Stimulated activated CD8-positive, alpha-beta memory T cell treated with anti-CD3 and anti-CD28 coated beads, Interleukin-15, amount 100 ng/mL, for 4 hours (primary cell): ENCODE measurements at places on chromosomes 2 and 18.

GRCh38 chr2:134195341-134195740 lies 58.5 kb upstream of the MGAT5 start:
- no peak for DNase-seq

DNA sequence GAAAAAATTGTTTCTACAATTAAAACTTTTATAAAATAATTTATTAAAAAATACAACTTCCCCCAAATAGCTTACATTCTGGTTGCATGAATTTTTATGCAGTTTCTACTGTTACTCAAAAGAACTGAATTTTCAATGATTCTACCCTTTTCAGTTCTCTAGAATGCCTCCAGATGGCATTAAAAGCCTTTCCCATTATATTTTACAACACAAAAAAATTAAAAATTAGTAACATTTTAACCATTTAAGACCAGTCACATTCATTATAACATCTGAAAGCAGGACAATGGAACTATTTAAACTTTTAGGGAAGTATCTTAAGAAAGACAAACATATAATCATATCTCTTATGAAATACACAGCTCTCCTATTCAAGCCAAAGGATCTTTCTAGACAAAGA lies 236.0 kb upstream of the REV1 start:
- no peak for DNase-seq

- DNase-seq, result no peak
Measured at GRCh38 chr2:224816816-224817215, 100.7 kb upstream of the CCDC195 start.

- no peak for DNase-seq
Measured at GRCh38 chr2:30772021-30772705, 35.1 kb downstream of the CAPN13 start.

GRCh38 chr2:58991357-58991756 lies 750.2 kb upstream of the FANCL start:
- no peak for DNase-seq

DNA sequence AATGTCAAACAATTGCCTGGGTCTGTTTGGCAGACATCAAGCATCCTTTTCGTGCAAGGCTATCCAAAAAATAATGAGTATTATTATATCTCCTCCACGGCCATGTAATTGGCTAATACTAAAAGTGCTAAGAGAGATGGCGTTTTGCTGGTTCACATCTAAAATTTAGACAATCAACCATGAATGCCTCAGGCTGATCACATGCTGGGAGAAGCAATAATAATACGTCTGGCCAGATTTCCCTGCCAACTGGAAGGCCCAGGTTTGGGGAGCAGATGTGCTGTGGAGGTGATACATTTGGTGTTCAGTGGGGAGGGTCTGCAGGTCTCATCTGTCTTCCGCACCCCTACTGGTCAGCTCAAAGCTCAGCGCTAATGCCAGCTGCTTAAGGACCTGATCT lies 60.3 kb upstream of the CREB1 start:
- DNase-seq, result no peak

- no peak for DNase-seq
Measured at GRCh38 chr18:26662996-26663395, 114.6 kb upstream of the KCTD1 start.

DNA sequence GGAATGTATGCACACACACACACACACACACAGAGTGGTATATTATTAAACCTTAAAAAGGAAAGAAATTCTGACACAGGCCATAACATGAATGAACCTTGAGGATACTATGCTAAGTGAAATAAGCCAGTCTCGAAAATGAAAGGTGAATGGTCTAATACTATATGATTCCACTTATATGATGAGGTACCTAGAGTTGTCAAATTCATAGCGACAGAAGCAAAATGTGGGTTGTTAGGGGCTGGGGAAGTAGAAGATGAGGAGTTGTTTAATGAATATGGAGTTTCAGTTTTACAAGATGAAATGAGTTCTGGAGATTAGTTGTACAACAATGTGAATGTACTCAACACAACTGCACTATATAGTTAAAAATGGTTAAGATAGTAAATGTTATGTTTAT lies 118.1 kb downstream of the ABCA12 start:
- no peak for DNase-seq

DNA sequence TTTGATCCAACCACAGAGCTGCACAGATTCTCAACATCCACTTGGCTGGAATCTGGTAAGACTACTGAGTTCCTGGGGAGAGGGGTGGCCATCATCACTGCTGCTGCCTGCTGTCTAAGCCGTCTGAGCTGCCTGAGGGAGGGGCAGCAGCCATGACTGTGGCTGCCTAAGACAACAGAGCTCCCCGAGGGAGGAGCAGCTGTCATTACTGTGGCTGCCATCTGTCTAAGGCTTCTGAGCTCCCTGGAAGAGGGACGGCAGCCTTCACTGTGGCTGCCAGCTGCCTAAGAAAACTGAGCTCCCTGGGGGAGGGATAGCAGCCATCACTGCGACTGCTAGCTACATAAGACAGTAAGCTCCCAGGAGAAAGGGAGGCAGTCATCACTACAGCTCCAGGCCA lies 584.4 kb downstream of the NR4A2 start:
- no peak for DNase-seq

DNA sequence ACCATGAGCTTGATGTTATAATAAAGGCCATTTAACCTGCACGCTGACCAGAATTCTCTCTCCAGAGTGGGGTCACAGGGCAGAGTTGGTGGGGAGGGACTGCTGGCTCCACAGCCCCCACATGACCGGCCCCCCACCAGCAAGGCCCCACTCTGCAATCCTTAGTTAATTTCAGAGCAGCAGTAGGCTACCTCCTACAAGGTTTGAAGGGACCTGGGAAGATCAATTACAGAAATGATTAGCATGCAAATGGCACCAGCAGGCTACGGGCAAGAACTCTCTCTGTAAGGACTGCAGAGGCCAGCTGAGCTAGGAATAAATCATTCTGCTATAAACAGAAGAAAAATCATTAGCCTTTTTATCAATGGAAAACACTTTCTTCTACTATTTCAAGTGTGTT lies 135.3 kb downstream of the C1D start:
- no peak for DNase-seq

DNA sequence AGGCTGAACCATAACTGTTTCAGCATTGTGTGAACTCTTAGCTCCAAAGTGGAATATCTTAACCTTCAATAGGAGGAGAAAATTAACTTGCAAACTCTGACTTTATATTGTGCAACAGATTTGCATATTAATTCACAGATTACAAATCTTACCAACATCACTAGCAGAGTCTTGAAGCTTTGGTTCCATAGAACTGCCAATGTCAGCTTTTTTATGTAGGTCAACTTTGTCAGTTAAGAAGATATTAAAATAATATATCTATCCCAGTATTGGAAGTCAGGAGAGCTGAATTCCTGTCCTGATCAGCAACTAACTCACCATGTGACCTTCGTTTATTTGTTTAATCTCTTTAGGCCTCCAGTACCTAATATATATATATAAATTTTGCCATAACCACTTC lies 121.8 kb downstream of the EPHA4 start:
- DNase-seq, result no peak

DNA sequence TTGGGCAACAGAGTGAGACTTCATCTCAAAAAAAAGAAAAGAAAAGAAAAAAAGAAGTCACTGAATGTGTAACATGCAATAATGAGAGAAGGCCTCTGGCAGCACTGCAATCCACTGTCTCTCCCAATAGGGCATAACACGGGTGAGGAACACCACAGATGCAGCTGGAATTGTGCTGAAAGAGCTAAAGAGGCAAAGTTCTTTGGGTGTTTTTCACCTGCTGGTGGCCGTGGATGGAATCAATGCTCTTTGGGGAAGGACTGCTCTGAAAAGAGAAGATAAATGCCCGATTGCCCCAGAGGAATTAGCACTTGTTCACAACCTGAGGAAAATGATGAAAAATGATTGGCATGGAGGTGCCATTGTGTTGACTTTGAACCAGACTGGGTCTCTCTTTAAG lies 31.0 kb upstream of the CYBRD1 start:
- DNase-seq, result no peak

- no peak for DNase-seq
Measured at GRCh38 chr2:24930768-24931167, 10.7 kb upstream of the ADCY3 start.

DNA sequence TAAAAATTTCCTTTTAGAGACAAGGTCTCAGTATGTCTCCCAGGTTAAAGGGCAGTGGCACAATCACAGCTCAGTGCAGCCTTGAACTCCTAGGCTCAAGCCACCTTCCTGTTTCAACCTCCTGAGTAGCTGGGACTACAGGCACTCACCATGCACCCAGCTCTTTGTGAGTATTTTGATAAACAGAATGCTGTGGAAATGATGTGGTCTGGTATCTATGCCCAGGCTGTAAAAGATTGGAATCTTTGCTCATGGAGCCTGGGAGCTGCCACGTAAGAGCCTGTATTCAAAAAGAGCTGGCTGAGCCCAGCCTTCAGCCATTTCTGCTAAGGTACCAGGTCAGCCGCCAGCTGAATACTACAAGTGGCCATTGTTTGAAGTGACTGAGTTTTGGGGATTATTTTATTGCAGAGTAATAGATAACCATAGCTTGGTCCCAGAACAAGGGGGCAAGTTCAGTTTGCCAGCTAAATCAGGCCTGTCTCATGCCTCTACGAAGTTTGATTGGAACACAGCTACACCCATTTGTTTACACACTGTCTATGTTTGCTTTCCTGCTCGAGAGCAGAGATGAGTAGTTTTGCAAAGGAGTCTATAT lies 21.3 kb upstream of the ARL5A start:
- DNase-seq, result no peak

- DNase-seq, result no peak
Measured at GRCh38 chr18:80106482-80107051, 2.5 kb upstream of the ADNP2 start.

GRCh38 chr2:45450634-45451033 lies 160.4 kb downstream of the SRBD1 start:
- no peak for DNase-seq

GRCh38 chr2:62803961-62804360 lies 98.4 kb downstream of the EHBP1 start:
- no peak for DNase-seq

- no peak for DNase-seq
Measured at GRCh38 chr2:23510471-23510870, 125.5 kb downstream of the KLHL29 start.

DNA sequence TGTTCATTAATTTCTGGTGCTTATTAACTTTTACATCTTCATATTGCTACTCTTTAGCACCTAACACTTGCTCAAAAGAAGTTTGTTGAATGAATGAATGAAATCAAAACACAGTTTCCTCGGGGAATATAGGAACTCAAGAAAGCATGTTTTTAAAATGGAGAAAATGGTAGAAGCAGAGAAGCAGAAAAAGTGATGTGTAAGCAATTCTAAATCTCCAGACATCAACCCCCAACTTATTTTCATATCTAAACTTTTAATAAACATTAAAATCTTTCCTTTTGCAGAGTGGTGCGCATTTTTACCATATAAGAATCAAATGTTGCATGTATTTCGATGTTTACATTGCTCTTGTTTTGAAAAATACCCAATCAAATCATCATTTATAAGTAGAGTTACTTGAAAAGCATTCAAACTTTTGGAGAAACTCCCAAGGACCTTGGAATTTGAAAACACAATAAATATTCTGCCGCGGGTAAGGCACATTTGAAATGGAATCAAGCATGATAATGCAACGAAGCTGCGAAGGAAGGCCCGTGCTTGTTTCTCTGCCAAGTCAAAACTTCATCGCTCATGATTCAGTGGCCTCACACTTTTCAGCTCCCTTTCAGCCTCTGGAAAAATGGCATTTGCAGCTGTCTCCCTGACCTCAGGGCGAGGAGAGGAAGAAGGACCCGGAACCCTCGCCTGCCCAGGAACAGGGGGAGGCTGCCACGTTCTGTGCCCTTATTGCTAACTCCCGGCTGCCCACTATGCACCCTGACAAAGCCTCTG lies 26.7 kb upstream of the SMIM21 start:
- DNase-seq, result no peak

GRCh38 chr2:6773007-6773693 lies 92.6 kb downstream of the CMPK2 start:
- DNase-seq, result peak; percentile 15

- DNase-seq, result peak; percentile 21
Measured at GRCh38 chr18:12839526-12840196, 44.4 kb downstream of the PTPN2 start.

- DNase-seq, result no peak
Measured at GRCh38 chr2:217798743-217799562, 203.8 kb downstream of the TNS1 start.
